ENCODE measurements at places on chromosomes 6 and 20. TPM values are rescaled to one million over a fixed set of nuclear protein-coding genes. Genes with fewer than 3 reads are reported as not detected.

The LY6G6C gene
- not detected for polyA plus RNA-seq

DNA sequence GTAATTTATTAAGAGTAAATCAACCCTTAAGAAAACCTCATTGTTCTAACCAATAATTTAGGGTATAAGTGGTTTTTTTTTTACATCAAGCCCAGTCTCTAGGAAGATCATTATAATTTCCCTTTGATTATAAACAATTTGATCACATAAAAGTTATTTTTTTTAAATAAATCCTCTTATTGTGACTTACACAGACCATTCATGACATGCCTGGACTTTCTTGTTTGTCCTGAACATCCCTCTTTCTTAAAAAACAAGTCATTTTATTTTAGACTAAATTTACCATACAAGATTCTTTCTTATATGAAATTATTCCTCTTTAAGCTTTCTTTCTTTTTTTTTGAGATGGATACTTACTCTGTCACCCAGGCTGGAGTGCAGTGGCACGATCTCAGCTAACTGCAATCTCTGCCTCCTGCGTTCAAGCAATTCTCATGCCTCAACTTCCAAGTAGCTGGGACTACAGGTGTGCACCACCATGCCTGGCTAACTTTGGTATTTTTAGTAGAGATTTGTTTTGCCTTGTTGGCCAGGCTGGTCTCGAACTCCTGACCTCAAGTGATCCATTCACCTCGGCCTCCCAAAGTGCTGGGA, 53.6 kb upstream of the AGPAT4 start:
- no peak for DNase-seq

DNA sequence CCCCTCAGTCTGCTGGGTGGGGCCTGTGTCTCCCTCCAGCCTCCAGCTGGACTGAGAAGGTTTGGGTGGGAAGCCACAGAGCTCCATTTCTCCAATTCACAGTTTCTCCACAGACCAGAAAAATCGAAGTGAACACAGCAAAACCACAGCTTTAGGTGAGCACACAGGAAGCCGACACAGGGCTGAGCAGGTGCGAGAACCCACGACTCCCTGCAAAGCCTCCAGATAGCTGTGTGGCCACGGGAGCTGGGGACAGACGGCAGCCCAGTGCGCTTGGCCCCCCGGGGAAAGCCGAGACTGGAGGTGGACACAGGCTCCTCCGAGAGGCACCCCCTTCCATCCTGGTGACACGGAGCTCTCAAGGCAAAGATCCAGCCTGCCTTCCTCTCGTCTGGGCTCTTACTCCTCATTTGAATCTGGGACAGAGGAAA, 29.0 kb upstream of the MPC1 start:
- DNase-seq: peak; percentile 65

DNA sequence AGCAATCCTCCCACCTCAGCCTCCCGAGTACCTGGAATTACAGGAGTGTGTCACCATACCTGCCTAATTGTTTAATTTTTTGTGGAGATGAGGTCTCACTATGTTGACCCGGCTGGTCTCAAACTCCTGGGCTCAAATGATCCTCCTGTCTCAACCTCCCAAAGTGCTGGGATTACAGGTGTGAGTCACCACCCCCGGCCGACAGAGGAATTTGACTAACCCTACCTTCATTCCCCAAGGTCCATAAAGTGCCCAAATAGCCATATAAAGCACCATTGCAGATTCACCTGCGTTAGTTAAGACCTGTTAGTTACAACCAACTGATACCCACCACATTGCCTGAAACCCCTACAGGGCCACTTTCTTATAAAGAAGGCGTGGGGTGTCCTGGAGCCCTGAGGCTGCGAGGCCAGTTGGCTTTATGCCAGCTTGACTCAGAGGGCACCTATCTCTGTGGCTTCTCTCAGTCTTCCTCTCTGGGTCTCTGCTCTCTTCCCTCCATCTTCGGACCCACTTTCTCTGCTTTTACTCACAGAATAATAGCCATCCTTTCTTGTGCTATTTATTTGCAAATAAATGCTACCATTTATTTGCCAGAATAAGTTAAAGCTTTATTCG, 65.6 kb downstream of the SLC2A10 start:
- no peak for DNase-seq

DNA sequence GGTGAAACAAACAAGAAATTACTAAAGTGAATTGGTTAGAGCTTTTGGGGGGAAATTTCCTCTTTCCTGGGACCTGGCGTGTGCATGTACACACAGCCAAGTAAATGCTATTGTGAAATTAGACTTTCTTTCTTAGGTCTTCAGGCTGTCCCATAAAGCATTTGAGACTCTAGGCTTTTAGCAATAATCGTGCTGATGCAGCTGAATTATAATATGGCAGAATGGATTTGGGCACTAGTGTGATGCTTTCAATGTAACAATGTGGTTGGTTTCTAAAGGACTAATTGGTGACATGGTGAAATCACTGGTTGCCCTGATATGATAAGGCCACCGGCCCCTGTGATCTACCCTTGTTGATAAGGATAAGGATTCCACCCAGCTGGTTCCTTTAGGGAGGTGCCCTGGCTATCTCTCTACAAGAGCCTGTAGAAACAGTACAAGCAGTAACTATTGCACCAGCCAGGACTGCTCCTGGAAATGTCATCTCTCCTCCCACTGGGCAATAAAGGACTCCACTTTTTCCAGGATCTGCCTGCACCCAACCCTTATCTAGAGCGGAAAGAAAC, 164.1 kb downstream of the TFAP2A start:
- DNase-seq: no peak

- DNase-seq: no peak
Observed at GRCh38 chr6:71929047-71929446, 42.7 kb downstream of the RIMS1 start.

DNA sequence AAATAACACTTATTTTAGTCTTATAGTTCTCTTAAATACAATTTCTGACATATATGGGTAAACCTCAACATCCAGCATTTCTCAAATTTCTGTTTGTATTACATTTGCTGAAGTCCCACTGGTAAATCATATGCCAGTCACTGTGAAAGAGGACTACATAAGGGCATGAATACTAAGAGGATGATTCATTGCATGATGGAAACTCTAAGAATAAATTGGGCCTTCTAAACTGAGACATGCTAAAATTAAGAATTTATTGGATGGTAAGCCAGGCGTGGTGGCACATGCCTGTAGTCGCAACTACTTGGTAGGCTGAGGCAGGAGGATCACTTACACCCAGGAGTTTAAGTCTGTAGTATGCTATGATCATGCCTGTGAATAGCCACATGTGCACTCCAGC, 12.1 kb downstream of the DEFB123 start:
- DNase-seq: no peak

GRCh38 chr20:32226391-32226790, 18.7 kb downstream of the POFUT1 start:
- no peak for DNase-seq

DNA sequence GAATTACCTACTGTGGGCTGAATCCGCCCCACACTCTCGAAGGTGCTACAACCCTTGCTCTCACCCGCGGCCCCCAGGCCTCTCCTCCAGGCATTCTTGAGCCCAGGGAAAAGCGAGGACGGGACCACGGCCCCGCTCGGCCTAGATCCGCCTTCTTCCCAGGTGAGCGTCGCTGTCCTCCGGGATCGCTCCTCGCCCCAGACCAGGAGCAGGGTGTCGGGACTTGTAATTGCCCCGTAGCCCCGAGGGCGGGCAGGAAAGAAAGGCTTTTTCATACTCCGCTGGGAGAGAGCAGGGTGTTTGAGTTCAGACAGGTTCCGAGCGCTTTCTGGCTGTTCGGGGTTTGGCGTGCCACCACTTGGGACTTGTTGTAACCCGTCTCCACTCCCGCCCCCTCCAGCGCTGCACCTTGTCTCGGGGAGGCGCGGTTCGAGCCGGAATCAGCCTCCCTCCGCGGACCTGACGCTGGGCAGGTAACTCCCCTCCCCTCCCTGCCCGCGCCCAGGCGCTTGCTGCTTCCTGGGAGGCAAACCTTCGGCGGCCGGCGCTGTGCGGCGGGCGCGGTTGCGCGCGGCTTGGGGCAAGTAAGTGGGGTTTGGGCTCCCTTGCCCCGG, at the start of gene FAM83B:
Gene FAM83B (plus strand): TSS at position 529 of the 614 bp plus-strand sequence. CDS start 23,476 bp downstream, outside the sequence.
- DNase-seq: no peak

- no peak for DNase-seq
Observed at GRCh38 chr6:4380881-4381281, 245.5 kb upstream of the ECI2 start.

- DNase-seq: no peak
Observed at GRCh38 chr6:31907158-31907813, 5.4 kb upstream of the ZBTB12 start.
